ENCODE measurements at places on chromosomes 3 and 15.

DNA sequence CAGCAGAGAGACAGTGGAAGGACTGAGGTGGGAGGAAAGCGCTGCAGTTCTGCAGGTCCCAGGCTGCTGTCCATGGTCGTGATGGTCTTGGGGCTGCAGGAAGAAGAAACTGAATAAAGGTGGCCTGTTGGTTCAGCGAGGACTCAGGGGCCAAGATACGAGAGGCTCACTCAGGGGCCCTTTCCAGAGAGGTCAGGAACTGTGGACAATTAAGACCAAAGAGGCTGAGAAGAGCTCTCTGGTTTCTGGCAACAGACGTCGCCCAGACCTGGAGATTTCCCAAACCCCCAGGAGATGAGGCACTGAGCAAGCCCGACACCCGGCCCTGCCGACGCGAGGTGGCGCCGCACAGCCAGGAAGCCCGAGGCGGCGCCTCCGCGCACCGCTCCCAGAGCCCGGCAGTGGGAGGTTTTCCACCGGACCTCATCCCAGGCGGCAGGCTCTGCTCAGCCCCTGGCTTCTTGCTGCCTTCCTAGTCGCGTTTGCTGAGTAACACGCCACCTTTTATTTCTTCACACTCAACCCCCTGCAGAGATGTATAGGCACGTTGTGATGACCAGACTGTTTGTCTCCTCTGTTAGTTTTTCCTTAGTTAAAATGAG is 56.4 kb upstream of the ARRDC4 start:
- no peak for DNase-seq

DNA sequence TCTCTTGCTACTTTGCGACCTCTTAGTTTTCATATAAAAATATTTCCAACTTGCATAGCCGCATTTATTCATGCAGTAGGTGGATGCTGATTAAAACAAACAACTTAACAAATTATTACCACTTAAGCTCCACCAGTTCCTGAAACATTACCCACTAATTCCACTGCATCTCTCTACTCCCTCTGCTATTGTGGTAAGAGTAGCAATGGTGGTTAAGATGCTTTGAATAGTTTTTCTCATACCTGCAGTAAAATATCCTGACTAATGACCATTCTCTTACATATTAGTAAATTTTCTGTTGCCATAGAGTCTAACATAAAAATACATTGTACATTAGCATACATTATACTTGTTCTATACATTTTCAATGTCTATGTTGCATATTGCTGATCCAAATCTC is 397.6 kb upstream of the PLSCR5 start:
- no peak for DNase-seq

DNA sequence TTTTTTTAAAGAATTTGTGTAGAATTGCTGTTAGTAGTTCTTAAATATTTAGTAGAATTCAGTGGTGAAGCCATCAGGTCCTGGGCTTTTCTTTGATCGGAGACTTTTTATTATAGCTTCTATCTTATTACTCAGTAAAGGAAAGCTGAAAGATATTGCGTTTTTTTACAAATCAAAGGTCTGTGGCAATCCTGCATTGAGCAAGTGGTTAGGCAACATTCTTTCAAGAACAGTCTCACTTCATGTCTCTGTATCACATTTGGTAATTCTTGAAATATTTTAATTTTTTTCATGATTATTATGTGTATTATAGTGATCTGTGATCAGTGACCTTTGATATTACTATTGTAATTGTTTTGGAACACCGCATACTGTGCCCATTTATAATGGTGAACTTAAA is 140.8 kb downstream of the UNC13C start:
- DNase-seq, result no peak

DNA sequence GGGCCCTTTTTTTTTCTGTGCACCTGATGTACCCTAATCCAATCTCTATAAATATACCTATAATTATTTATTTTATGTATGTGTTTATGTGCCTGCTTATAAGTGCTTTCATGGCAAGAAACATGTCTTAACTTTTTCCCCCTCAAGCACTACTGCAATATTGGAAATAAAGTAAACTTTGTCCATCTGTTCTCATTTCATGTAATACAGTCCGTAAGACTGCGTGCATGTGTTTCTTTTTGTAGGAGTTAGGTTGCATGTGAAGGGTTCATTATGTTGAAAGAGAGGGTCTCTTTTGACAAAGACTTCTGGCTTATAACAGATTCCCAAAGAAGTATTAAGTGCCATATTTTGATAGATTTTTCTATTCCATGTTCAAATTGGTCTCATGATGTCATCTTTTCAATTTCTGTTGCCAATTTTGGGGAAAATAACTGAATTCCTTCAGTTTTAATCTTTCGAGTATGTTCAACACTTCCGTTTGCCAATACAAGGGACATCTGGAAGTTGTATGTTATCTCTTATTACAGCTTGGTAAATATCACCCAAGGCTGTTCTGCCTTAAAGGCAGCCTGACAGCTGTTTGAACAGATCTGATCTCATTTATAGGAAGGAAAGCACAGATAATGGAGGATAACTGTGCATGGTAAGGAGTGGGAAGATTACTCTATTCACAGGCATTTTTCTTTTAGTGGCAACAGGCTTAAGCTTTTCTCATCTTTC is 273.1 kb upstream of the SGO1 start:
- DNase-seq, result no peak

DNA sequence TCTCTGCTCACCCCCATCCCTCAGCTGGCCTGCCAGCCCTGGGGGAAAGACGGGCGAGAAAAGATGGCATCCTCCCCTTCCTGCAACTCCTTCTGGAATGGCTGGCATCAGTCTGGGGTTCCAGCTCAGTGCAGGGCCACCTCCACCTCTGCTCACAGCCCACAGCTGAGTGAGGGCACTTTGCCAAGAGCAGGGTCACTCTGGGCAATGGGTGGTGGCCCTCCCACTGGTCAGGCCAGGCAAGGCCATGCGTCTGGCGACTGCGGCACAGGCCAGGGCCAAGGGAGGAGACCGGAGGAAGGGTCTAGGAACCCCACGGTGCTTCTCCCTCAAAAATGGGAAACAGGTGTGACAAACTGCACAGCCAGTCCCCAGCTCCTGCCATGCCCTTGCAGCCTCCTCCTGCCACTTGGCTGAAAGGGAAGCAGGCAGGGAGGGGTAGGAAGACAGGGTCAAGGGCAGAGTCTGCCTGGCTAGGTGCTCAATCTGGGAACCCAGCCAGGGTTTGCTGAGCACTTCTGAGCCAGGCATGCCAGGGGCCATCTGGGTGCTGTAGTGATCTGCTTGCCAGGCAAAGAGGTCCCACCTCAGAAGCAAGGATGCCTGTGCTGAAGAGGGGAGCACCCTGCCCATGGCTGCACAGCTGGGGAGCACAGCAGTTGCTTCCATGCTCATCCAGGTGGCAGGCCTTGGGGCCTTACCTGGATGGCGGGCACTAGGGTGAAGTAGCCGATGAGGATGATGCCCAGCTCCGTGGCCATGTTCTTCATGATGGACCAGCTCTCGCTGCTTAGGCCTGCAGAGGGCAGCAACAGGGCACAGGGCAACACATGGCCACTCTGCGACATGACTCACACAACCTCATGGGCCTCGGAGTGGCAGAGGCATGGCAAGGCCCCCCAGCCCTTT is 41.2 kb downstream of the PTPN23 start:
- peak; percentile 68 for DNase-seq

DNA sequence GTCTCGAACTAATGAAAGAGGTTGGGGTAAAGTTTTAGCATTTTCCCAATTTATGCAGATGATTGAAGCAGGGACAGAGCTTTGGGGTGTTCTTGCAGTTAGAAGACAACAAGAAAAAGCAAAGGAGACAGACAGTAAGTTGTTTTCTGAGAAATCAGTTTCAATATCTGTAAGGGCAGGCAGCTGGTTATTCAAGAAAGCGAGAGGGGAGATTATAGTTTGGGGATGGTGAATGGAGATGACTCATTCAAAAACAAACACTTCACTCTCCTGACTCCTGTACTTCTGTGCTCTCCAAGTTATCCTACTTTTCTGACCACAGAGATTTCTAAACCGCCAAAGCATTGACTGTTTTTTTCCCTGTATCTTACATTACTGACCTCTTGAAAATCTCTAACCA is 352.0 kb downstream of the GAP43 start:
- no peak for DNase-seq

GRCh38 chr3:127848131-127849129 is 26.1 kb upstream of the MGLL start:
- DNase-seq, result no peak

GRCh38 chr15:97189162-97189780 is 771.2 kb upstream of the ARRDC4 start:
- no peak for DNase-seq

DNA sequence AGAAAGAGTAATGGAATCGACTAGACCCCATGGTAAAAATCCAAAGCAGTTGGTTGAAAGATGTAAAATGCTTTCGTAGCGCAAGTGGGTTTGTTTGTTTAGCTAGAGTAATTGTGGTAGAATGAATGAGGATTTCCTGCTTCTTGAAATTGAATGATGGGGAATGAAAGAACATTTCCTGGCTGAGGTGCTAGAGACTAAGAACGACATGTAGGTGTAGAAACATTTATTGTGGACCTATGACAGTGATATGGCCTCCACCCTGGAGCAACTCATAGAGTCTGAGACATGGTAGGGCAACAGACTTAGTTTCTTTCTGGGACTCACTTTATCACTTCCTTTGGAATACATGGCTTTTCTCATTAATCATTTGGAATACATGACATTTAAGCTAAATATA is 467.6 kb upstream of the CFAP20DC start:
- no peak for DNase-seq

GRCh38 chr15:48112242-48112641 is 8.5 kb upstream of the SLC24A5 start:
- no peak for DNase-seq

GRCh38 chr3:16460273-16460672 is 53.2 kb downstream of the RFTN1 start:
- no peak for DNase-seq

GRCh38 chr3:59456852-59457485 is 407.1 kb upstream of the CFAP20DC start:
- no peak for DNase-seq

DNA sequence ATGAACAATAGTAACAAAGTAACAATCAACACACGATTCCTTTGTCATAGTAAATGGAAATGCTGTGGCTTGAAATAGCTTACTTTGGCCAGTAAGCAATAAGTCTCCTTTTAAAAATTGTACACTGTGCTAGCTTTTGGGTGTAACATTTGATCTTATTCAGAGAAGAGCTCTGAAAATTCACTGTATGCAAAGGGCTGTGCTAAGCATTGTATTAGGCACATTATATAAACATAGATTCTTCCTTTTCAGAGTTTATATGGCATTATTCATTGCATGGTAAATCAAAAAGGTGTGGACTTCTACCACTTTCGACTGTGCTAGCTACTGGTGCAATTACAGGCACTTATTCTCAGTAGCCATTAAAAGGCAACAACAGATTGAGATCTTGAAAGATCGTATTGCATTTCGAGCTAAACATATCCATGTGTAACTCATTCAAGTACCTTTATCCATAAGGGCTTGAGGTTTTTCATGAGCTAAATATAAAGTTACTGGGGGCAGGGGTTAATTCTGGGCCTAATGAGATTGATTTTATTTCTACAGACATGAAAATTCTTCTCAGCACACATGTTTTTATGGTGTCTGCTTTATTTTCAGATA is 246.8 kb downstream of the NR1D2 start:
- DNase-seq, result no peak

Data from activated CD8-positive, alpha-beta memory T cell treated with anti-CD3 and anti-CD28 coated beads for 24 hours (primary cell).